ENCODE measurements at places on chromosomes 6 and 20.

DNA sequence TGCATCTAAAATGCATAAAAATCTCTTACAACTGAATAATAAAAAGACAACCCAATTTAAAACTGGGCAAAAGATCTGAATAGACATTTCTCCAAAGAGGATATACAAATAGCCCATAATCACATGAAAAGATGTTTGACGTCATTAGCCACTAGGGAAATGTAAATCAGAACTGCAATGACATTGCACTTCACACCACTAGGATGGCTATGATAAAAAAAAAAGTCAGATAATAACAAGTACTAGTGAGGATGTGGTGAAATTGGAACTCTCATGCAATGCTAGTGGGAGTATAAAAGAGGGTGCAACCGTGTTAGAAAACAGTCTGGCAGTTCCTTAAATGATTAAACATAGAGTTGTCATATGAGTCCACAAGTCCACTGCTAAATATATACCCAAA, 24.3 kb upstream of the TBX18 start:
- no peak for DNase-seq

DNA sequence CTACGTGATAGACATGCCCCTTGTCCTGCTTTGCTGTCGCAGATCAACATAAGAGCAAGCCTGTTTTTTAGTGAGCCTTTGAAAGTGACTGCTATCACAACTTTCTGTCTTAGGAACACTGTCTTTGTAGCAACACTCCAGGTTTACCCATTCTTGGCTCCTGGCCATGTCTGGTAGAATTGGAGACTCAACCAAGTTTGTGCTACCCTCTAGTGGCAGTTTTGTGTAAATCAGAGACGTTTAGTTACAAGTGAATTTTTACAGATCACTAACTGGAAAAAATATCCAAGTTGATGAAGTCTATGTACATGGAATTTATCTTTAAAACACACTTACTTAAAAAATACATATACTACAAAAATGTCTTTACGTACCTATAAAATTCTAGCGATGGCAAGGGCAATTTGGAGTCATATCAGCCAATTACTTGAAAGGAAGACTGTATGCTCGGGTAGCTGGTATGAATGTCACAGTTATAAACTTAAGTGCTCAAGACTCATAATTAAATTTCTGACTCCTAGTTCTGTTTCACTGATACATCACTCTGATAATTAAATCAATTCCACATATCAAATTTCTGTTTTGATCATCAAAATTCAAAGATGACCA, 101.4 kb downstream of the ADGB start:
- peak; percentile 69 for DNase-seq

GRCh38 chr6:110387986-110388385, 27.4 kb downstream of the DDO start:
- no peak for DNase-seq

GRCh38 chr6:31083742-31084354, 28.5 kb downstream of the C6orf15 start:
- peak; percentile 11 for DNase-seq

- DNase-seq, result no peak
Observed at GRCh38 chr6:148868314-148868713, 121.5 kb downstream of the UST start.

DNA sequence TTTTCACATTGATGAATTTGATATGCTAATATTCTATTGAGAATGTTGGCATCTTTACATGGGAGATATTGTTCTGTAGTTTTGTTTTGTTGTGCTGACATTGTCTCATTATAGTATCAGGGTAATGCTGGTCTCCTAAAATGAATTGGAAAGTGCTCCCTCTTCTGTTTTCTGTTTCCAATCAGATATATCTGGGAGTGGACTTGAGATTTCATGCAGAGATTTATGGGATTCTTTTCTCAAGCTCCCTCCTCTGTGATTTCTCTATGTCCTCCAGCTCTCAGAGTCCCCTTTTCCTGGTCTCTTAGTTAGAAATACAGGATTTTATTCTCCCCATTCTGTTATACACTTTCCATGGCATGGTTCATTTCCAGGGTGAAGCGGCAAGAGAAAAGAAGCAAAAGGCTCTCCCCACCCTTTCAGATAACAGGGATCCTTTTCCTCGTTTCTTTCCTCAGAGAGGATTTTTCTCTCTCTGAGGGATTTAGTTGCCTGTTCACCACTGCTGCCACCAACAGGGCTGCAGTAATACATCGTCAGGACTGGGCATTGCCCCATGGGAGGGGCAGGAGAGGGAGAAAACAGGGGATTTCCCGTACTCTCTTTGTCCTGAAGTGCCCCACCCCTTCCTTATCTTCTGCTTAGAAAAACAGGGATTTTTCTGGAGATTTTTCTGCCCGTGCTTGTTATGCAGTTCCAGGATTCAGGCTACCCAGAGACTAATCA, 59.3 kb upstream of the STMND1 start:
- DNase-seq, result no peak

DNA sequence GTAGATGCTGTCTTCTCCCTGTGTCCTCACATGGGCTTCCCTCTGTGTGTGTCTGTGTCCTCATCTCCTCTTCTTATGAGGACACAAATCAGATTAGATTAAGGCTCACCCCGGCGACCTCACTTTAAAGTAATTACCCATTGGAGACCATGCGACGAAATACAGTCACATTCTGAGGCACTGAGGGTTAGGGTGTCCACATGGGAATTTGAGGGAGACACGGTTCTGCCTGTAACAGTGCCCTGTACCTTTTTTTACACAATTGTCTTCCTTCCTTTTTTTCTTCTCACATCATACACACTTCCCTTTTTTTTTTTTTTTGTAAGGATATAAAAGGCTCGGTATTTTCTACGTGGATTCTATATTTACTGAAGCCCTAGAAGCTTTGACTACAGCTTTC, 48.9 kb downstream of the DEK start:
- no peak for DNase-seq

- no peak for DNase-seq
Observed at GRCh38 chr6:41785254-41785653, 2.2 kb upstream of the TOMM6 start.

- no peak for DNase-seq
Observed at GRCh38 chr6:2534406-2535042, 216.2 kb downstream of the MYLK4 start.

DNA sequence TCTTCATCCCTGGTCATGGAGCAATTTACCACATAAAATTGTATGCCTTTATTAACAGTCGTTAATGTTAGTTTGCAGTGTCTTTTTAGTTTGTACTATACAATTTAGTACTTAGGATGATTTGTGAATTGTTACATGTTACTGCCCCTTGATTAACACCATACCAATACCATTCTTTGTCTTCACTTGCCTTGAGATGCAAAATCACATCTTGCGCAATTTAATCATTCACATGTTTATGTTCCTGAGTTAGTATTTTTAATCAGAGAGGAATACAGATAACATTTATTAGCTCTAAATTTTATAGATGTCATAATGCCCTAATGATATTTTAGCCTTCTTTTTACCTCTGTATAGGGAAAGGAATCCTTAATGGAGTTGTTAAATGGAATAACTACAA, 114.1 kb downstream of the SCAF8 start:
- DNase-seq, result no peak

DNA sequence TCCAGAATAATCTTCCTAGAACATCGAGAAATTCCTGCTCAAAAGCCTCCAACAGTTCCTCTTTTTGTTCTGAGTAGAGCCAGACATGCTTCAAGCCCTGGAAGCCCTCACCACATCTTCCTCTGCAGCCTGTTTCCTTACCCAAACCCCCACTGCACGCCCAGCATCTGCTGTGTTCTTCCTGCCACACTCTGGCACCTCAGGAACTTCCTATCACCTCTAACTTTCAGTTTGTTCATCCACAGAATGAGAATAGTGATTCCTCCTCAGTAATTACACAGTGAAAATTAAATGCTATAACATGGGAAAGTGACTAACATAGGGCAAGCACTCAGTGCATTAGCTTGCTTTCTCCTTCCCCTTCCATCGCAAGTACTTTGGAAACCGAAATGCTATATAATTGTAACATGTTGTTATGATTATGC, 26.3 kb downstream of the C6orf89 start:
- peak; percentile 22 for DNase-seq

GRCh38 chr6:29730575-29731126, 7.4 kb downstream of the HLA-F start:
- DNase-seq, result no peak

DNA sequence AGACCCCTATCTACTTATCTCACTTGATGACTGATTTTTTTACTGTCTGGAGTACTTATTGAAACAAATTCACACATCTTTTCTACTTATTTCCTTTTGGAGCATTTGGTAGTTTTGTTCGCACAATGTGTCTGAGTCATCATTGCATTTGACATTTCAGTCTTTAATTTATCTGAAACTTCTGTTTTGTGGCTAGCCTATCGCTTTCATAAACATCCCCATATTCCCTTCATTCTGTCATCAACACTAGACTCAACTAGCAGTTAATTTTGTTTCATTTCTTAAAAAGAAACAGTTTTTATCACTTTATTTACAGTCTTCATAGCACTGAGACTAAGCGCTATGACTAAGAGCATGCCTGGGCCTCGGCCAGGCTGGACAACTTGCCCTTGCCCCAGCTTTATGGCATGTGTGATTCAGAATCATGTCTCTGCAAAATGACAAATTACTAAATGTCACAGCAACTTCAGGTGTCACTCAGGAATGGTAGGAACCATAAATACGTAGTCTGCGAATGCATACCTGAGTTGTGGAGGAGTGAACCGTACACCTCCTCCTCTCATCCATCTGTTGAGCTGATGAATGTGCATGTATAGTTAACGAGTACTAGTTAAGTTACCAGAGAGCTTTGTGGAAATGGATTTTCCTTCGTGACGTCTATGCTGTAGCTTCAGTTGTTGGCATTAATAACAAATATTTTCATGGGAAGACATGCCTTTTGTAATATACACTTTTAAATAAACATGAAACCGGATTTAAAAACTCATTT, 16.2 kb downstream of the L3MBTL3 start:
- peak; percentile 44 for DNase-seq

- no peak for DNase-seq
Observed at GRCh38 chr6:1059596-1059995, 252.3 kb upstream of the FOXQ1 start.

DNA sequence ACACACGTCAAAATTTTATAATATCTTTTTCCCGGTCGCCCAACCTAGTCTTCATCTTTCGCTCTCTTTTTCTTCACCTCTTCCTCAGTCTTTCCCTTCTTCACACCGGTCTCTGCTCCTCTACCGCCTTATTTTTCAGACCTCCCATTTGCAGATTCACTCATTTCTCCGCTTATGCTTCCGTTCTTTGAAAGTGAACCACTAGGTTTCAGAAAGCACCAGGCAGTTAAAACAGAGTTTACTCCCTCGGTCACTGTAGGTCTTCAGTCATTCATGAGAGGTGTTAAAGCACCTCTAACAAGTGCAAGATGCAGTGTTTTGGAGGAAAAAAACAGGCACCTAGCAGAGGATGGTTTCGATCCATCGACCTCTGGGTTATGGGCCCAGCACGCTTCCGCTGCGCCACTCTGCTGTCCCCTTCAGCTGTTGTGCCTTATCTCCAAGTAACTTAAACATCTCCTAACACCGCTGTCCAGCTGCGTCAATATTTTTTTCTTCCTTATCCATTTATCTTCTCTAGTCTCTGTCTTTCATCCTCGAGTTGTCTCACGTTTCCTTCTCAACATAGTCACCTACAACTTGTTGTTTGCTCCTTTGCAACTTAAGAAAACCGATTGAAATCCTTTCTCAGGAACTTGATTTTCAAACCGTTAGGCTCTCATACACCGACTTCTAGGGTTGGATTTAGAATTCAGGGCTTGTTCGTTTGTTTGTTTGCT, 119.7 kb upstream of the ZNF184 start:
- no peak for DNase-seq

DNA sequence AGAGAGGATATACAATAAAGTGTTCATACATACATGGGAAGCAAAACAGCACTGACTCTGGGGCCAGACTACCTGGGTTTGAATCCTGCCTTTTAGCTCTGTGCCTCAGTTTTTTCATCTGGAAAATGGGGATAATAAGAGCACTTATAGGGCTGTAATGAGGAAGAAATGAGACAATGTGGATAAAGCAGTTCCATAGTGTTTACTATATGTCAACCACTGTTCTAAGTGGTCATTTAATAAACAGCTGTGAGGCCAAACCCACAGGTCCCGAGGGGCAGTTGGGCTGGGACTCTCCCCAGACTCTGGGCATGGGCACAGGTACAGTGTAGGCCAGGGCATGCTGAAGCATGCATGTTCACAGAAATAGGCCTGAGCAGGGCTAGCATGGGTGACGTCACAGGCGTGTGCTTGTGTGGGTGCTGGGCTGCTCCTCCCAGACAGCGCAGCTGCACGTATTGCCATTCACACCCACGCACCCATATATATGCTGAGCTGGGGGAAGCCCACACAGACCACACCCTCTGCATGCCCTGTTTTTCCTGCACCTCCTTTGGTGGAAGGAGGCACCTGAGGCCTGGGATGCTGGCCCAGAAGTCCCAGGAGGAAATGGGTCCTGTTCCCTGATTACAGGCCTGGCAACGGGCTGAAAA, 3.5 kb upstream of the PLCG1 start:
- no peak for DNase-seq

GRCh38 chr6:142075516-142076101, 57.1 kb upstream of the GJE1 start:
- DNase-seq, result no peak

- no peak for DNase-seq
Observed at GRCh38 chr20:62656919-62657588, 14.8 kb downstream of the SLCO4A1 start.

GRCh38 chr20:3778976-3779375, 2.3 kb downstream of the SPEF1 start:
- no peak for DNase-seq

DNA sequence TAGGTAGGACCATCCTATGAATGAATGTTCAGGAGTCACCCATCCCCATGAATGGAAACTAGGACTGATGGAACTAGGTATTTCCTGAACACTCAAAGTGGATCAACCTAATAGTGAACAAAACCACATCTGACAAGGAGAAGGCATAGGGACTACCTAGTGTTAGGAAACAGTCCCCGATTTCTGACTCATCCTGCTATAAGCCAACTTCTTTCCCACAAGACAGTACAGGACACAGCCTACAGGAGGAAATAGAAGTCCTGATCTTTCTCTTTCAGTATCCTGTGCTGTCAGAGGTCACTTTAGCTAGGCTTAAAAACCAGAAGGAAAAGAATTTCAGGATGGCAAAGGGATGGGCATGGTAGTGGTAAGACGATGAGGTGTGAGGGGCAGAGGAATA, 19.5 kb upstream of the GMDS start:
- DNase-seq, result no peak

- peak; percentile 87 for DNase-seq
Observed at GRCh38 chr20:58692579-58693225, at the start of gene NPEPL1. TSS of gene NPEPL1 (plus strand) at chr20:58692800. CDS start at chr20:58692901, 101 bp downstream.

- DNase-seq, result no peak
Observed at GRCh38 chr20:58840816-58841538, 9.7 kb downstream of the GNAS-AS1 start.

Data from CD4-positive, alpha-beta T cell (primary cell).